ENCODE measurements at places on chromosomes 7 and 10.

- DNase-seq = no peak
Measured at GRCh38 chr10:80412486-80412885, 4.1 kb downstream of the PRXL2A start.

DNA sequence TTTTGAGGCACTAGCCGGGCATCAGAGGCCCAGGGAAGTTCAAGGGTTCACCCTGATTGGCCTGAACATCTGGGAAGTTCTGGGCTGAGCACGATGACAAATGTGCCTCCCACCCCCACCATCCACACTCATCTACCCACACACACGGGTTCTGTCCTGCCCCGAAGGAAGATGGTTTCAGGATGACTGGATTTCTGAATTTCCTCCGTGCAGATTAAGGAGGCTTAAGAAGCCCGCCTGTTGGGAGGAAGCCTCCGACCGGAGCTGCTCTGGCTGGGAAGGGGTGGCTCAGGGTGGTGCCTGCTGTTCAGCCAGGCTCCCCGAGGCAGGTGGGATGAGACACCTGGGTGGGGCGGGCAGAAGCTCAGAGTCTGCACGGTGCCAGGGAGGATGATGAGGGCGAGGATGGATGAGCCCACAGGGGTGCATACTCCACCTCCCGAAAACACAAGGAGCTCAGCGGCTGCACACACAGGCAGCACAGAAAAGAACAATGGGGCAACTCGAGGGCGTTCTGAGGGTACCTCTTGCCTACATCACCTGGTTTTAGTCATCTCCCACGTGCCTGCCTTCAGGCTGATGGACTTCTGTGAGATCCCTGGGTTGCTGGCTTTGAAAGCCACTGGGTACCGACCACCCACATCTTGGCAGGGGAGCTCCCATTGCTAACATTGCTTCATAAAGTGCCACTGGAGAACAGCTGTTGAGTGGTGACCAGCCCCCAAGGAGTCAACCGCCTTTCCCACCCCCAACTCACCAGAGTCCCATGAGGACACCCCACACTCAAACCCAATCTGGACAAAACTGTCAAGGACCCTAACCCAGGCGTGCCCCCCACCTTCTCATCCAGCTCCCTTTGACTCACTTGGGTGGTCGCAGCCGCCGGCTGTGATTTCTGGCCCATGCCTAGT is 41.2 kb downstream of the CALML3 start:
- no peak for DNase-seq

GRCh38 chr7:128443831-128444600 is 11.7 kb upstream of the HILPDA start:
- DNase-seq = no peak

GRCh38 chr10:13851906-13852305 is 265.1 kb downstream of the PRPF18 start:
- DNase-seq = no peak

GRCh38 chr10:100174699-100175677 is 10.8 kb downstream of the ERLIN1 start:
- no peak for DNase-seq

- no peak for DNase-seq
Measured at GRCh38 chr10:112789248-112789647, 160.8 kb upstream of the TCF7L2 start.

DNA sequence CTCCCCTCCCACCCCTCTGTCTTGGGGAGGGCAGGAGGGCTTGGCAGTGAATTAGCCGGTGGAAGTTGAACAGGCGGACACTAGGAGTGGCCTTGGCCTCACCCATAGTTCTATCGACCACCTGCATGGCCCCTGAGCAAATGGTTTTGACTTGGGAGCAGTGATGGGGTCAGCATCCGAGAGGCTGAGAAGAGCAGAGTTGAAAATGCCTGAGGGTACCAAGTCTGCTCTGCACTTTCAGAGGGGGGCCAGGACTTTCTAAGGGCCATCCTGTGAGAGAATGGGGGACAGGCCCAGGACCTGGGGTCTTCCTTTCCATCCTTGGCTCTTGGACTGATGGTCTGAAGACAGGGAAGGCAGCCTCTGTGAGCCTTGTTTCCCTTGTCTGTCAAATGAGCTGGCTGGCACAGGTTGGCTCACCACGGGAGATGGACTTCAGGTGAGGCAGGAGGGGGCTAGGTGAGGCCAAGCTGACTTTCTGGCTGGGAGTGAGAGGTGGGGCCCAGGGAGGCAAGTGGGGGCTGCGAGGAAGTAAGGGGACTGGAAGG is 29.4 kb downstream of the CDH23 start:
- DNase-seq = no peak

GRCh38 chr10:80870282-80870681 is 332.6 kb downstream of the SH2D4B start:
- no peak for DNase-seq

- no peak for DNase-seq
Measured at GRCh38 chr7:27101957-27102580, 414 bp downstream of the HOXA2 start.

- no peak for DNase-seq
Measured at GRCh38 chr7:36961097-36961496, 236.8 kb upstream of the AOAH start.

GRCh38 chr10:42850931-42851330 is 68.3 kb downstream of the BMS1 start:
- no peak for DNase-seq

- no peak for DNase-seq
Measured at GRCh38 chr7:100515072-100515532, 23.9 kb upstream of the AGFG2 start.

DNA sequence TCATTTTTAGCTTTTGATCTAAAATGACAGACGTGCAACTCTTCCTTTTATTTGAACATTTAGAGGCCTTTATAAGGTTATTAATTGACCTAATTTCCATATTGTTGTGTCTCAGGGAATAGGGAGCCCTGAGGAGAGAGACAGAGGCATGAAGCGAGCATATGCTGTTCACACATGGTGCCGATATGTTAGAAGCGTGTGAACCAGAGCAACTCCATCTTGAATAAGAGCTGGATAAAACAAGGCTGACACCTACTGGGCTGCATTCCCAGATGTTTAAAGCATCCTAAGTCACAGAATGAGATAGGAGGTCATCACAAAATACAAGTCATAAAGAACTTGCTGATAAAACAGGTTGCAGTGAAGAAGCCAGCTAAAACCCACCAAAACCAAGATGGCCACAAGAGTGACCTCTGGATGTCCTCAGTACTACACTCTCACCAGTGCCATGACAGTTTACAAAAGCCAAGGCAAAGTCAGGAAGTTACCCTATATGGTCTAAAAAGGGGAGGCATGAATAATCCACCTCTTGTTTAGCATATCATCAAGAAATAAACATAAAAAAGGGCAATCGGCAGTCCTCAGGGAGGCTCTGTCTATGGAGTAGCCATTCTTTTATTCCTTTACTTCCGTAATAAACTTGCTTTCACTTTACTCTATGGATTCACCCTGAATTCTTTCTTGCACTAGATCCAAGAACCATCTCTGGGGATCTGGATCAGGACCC is 80.1 kb downstream of the SEC61G start:
- no peak for DNase-seq

DNA sequence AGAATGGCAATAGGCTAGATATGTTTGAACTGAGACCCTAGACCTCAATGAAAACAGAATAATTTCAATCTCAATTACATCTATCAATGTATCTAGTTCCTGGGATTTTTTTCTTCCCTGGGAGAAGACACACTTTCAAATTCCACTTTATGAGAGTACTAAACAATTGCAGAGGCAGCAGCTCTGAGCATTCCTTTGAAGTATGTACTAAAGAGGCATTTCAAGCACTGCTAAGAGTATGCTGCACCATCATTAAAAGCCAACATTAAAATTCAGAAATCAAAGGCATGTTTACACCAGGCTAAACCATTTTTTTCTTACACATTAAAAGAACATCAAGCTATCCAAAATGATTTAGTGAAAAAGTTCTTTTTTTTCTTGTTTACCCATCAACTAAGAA is 297.9 kb upstream of the CACNA2D1 start:
- DNase-seq = no peak

DNA sequence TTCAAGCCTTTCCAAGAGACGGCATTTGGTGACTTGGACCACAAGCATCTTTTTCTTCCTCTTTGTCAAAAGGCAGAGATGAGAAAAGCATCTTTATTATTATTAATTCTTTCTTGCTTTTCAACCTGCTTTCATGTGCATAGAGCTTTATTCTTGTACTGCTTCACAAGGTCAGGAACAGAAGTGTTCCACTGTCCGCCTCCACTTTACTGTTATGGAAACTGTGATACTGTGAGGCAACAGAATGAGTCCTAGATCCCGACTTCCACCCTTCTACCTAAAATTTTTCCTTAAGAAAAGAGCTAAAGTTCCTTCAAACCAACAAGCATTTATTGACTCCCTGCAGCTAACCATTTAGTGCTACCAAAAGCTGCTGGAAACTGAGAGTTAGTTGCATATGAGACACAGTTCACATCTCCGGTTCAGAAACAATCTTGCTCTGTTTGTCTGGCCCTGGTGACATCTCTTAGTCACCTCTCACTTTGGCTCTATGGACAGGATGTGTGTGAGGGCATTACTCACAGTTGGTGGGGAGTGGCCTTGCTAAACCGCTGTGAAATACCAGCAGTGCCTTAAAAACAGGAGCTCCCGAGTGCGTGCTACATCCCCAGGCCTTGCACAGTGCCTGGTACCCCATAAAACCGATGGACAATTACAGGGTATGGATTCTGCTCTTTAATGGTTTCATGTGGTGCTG is 77.1 kb upstream of the TRIL start:
- DNase-seq = no peak

GRCh38 chr10:71633920-71634319 is 85.7 kb downstream of the C10orf105 start:
- DNase-seq = no peak

DNA sequence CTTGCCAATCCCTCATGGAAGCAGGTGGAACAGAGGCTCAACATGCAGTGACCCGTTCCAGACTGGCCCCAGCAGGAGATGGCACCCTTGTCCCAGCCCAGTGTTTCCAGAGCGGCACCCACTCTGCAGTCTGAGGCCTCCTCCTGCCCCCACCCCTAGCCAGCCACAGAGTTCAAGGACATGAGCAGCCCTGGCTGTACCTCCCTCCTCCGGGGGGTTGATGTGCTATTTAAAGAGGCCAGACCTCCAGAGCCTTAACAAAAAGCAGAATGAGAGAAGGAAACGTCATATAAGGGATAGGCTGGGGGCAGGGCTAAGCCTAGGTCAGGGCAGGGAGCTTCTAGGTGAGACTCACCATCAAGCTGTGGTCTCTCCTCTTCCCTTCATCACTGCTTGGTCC is 115.7 kb upstream of the NANOS1 start:
- DNase-seq = no peak

- no peak for DNase-seq
Measured at GRCh38 chr10:96290368-96291133, 13.7 kb upstream of the DNTT start.

GRCh38 chr7:79359827-79360226 is 93.6 kb downstream of the MAGI2 start:
- no peak for DNase-seq

GRCh38 chr7:37957221-37957970 is 37.0 kb downstream of the EPDR1 start:
- no peak for DNase-seq

DNA sequence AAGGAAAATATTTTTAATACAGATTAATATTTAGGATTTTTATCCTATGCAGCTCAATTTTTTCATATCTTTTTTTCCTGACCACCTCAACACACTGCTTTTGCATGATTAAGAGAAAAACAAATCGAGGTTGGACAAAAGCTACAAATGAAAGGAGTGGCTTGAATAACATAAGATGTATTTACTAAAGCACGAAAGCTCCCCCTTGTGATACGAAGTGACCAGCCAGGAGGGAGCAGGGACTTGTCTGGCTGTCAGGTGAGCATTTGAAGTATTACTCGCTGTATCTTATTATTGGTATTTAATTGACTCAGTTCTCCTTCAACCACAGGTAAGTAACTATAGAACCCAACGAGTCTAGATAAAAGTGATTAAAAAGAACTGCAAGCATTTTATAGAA is 265.2 kb upstream of the PHF14 start:
- no peak for DNase-seq

GRCh38 chr7:17029150-17029549 is 147.4 kb upstream of the AGR3 start:
- DNase-seq = no peak

GRCh38 chr7:148503900-148504487 is 86.6 kb upstream of the C7orf33 start:
- no peak for DNase-seq

DNA sequence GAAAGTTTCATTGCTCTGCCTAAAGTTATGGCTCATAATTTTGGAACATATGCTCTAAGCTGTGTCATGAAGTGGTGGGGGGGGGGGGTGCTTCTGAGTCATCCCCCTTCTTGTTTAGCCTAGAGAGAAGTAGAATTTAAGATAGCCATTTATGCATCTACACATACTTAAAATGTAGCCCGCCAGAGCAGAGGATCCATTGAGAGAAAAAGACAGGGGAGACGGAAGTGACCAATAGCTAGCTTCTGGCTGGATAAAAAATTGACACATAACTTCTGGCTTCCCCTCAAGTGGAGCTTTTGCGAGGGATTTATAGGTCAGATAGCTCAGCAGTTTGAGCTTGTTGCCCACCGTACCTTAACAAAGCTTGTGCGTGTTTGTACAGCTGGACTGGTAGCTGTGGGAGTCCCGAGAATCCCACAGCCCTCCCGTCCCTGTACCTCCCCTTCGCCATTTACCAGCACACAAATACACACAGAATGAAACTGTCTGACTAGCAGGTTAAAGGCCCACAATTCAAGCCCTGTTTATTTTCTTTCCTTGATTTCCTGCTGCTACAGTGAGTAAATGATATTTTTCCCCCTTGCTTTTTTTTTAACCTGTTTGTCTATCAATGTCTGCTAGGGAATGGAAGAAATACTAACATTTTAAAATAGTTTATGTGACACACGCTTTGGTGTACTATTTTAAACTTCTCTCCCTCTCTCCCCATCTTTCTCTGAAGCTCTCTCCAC is 232.6 kb upstream of the FERD3L start:
- no peak for DNase-seq

DNA sequence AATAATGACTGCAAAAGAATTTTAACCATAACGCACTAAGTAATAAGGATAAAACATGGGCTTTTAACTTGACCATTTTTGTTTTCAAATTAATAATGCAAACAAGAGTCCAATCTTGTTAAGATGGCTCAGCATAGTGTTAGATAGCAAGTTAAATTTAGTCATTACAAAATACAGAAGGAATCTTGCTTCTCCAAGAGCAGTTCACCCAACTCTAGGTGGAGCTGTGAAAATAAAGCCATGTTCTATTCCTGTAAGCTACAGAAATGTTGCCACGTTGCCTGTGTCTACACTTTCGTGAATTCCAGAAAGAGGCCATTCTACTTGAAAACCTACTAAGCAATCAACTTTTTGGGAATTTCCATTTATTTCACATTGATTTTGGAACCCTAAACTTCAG is 191.9 kb downstream of the SFMBT2 start:
- no peak for DNase-seq

GRCh38 chr7:133419041-133419440 is 166.2 kb downstream of the EXOC4 start:
- no peak for DNase-seq

DNA sequence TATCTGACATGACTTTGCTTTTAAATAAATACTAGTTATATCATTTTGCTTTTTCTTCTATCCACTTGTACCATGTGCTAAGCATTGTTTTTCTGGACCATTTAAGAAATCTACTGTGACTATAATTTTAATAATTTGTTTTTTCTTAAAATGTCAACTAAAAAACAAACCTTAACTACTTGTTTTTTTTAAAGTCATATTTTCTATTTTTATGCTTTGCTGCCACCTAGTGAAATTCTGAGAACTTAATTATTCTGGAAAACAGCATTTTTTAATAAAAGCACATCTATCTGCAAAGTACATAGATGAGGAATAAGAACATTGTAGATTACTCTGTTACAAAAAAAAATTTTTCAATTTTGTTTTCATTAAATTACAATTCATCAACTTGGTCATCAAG is 47.4 kb downstream of the ORC5 start:
- DNase-seq = no peak
